ENCODE measurements at places on chromosomes 4 and X.

DNA sequence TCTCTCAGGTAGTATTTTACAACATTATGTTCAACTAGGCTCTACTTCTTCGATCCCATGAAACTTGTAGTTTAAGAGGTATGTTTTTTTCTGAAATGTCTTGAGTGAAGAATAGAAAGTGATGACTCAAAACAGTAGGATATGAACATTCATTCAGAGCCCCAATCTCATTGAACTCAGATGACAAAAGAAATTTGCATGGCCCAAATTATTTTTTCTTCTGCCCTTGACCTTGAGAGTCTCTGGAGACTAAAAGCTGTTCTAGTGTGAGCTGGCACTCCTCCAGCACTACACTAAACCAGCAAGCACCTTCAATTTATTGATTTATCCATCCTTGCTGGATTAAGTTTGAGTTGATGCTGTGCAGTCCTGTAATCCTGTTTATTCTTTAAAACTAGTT is 4.0 kb downstream of the DCLK2 start:
- no peak for DNase-seq

DNA sequence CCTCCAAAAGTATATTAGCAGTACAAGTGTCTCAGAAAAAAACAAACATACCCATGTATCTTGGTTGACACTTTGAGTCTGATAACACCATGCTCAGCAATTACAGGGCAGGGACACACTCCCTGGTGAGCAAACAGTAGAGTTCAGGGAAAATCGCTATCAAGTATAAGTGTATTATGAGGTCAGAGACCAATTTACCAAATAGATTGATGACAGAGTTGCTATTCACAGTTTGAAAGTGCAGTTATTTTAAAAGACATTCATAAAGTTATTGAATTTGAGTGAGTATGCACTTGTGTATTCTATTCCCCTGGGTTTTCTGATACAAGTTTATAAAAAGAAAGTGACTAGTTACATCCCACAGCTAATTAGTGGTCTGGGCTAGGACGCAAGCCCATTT is 10.2 kb upstream of the LONRF3 start:
- DNase-seq = no peak

DNA sequence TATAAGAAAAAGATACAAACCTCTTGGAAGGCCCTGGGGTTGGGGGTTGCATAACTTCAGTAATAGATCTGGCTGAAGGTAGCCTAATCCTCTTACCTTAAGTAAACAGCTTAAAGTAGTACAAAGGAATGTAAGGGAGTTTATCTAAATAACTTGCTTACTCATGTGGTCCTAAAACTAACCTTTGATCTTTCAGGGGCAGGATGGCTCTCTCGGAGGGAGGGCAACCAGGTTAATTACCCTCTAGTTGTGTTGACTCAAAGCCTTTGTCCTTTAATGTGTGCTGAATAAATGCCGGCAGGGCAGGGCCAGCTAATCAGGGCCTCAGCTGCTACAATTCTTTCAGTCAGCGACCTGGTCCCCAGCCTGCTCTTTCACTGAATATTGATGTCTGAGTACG is 822.0 kb upstream of the SLIT2 start:
- no peak for DNase-seq

DNA sequence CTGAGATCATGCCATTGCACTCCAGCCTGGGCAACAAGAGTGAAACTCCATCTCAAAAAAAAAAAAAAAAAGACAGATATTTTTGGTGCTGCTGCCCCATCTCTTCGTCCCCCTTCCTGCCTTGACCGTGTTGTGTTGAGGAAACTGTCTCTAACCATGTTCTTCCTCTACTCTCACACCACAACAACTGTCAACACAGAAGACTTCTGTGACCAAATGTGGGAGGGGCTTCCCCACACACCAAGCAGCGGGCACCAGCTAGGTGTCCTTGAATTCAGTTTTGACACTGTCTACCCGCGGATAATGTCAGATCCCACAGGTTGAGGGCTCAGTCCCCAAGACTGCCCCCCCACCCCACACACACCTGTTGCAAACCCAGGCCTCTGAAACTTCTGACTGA is 104.7 kb upstream of the BCOR start:
- DNase-seq = no peak

- DNase-seq = no peak
These were observed 28.2 kb upstream of the SORBS2 start for GRCh38 chr4:185840201-185840600.

- no peak for DNase-seq
These were observed 8.2 kb downstream of the RASSF6 start for GRCh38 chr4:73612032-73612431.

DNA sequence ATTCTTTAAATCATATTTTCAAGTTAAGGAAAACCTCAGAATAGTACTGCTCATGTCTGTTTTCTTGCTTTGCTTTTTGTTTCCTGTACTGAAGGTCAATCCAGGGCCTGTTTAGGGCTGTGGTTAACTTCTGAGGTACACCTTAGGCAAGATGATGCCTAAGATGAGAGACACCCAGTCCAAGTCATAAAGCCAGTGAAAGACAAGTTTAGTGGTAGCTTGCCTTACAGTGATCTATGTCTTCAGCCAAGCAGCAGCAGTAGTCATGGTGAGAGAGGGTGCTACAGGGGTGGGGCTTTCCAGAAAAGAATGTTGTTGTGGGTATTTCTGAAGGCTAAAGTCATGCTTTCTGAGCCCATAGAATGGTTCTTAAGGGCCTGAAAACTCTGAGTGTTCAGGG is 173.7 kb downstream of the VSIG4 start:
- DNase-seq = no peak

- DNase-seq = no peak
These were observed 44.3 kb upstream of the PPP2R3B start for GRCh38 chrX:431056-431455.

DNA sequence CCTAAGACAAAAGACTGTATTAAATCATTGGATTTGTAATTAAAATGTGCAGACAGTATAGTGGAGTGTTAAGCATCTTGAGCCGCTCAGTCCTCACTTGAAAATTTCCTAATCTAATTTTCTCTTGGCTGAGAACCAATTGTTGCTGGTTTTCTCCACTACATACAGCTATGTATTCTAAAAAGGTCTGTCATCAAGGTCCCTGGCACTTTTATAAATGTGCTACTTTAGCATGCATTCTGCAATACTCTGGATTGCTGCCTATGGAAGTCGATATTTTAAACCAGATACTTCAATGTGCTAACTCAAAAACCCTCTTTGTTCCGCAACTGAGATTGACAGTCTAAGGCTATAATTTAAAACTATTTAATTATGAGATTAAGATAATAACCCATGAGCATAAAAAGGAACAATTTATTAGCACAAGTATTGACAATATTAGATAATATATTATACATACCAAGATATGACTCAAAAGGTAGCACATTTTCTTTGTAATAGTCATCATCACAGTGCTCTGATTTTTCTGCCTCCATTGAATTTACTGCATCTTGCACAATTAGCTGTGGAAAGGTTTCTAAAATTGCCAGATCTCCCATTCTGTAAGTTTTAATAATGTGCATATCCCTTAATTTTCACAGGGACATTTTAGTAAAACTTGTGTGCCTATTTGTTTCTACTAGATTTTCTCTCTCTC is 815.1 kb downstream of the ADGRL3 start:
- no peak for DNase-seq
